ENCODE measurements at places on chromosomes 5 and 9.
A peak's percentile ranks its signal among the peaks of the same experiment; 100 is the strongest.

- DNase-seq: no peak
Measured at GRCh38 chr9:114492991-114493390, 12.3 kb downstream of the WHRN start.

GRCh38 chr9:38129366-38129765 lies 60.3 kb upstream of the SHB start:
- DNase-seq: no peak

- DNase-seq: peak; percentile 9
Measured at GRCh38 chr5:56534102-56534829, 281.1 kb upstream of the MAP3K1 start.

DNA sequence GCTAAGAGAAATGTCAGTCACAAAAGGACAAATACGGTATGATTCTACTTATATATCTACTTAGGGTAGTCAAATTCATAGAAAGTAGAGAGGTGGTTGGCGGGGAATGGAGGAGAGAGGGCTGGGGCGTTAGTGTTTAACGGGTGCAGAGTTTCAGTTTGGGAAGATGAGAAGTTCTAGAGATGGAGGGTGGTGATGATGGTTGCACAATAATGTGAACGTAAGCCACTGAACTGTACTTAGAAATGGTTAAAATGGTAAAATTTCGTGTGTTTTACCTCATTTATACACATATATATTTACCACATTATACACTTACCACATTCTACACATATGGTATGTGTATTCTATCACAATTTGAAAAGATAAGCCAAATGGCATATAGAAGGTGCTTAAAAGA lies 35.7 kb downstream of the LSM11 start:
- no peak for DNase-seq

DNA sequence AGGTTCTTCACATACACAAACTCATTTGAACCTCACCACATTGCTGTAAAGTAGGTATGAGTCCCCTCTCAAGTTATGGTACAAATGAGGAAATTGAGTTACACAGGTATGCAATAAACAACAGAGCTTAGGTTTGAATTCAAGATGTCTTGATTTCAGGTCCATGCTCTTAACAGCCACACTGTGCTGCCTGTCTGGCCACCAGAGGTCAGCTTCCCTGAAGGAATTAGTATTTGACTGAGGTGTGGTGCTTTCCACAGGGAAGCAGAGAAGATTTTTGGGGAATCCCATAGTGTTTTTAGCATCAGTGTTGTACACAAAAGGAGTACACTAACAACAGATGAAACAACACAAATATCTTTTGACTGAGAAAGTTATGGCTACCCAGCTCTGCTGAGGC lies 94.4 kb upstream of the ITGA1 start:
- DNase-seq: no peak

- no peak for DNase-seq
Measured at GRCh38 chr9:90306158-90306557, 336.5 kb downstream of the DIRAS2 start.

DNA sequence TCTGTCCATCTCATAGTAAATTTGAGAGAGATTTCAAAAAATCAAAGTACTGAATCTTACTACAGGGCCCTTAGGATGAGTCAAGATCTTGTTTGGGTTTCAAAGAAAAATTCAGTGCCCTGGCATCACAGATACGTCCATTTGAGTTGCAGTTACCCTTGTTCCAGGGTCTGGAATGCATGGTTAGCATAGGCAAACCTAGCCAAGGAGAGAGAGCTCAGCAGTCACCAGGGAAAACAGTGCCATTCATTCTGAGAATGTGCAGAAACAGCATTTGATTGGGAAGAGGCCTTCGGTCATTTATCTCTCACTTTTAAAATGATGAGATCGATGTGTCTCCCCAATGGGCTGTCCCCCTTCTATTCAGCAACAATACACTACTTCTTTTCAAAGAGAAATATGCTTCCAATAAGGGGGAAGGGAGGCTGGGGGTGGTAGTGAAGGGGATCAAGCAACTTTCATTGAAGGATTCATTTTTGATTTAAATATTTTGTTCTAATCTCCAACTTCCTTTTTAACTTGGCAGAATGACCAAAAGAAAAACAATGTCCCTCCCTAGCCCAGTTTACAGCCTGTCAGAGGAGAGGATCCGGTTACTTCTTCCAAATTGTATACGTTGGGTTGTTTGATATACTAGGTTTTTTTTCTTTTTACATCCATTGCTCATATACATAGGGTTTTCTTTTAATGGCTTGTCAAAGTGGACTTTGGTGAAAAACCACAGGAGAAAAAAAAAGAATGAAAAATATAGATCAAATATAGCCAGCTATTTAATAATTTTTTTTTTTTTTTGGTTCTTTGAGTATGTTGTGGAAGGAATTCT lies 491.1 kb downstream of the CCDC171 start:
- no peak for DNase-seq
